Hematopoietic multipotent progenitor cell treated with erythropoietin and hydrocortisone succinate and interleukin-3 and kit ligand, for 4 days (in vitro differentiated cells): ENCODE measurements at places on chromosomes 3 and 15.

DNA sequence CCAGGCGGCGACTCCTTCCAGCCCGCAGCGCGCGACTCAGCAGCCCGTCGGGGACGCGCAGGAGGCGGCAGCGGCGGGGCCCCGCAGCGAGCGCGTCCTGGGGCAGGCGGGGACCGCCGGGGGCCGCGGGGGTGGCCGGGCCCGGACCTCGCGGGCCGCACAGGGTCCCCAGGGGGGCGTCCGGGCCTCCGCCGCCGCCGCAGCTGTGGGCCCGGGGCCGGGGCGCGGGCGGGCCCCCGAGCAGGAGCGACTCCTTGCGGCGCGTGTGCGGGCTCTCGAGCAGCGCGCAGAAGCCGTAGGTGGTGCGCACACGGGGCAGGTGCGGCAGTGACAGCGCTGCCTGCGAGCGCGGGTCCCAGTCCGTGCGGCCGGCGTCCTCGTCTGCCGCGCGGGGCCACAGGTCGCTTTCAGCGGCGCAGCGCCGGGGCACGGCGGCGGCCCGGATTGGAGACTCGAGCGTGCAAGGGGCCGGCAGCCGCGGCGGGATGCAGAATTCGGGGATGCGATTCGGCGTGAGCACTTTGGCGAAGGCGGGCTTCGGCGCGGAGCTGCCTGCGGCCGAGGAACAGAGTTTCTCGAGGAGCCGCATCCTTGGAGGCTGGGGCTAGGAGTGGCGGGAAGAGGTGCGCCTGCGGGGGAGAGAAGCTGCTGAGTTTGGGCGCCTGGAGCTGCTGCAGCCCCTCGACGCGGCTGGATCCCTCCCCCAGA, 535 bp downstream of the C2CD4B start:
- peak; percentile 24 for DNase-seq

DNA sequence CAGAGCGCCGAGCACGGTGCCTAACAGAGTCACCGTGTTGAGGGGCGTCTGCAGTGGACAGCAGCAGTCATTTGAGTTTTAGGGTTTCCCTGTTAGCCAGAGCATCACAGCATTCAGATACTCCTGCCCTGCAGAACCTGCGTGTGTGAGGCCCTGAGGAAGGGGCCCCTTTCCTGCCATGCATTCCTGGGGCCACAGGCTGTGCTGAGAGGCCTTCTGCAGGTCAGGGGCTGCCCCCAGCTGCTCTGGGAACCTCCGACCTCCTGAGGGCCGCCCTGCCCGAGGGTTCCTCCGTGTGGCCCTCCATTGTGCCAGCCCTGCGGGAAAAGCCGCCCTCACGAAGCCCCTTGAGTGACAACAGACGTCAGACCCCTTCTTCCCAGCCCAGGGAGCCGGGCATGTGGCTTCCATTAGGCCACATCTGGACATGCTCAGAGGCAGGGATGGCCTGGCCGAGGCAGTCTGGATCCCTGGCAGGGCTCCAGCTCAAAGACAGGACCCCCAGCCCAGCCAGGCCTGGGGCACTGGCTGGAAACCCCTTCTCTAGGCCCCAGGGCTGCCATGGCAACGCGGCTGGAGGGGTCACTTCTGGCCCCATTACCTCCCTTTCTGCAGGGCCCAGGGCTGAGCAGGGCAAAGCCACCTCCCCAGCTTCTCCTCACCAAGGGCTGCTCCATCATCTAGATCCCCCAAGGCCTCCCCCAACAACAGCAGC, 25.3 kb downstream of the FBLN2 start:
- no peak for DNase-seq

DNA sequence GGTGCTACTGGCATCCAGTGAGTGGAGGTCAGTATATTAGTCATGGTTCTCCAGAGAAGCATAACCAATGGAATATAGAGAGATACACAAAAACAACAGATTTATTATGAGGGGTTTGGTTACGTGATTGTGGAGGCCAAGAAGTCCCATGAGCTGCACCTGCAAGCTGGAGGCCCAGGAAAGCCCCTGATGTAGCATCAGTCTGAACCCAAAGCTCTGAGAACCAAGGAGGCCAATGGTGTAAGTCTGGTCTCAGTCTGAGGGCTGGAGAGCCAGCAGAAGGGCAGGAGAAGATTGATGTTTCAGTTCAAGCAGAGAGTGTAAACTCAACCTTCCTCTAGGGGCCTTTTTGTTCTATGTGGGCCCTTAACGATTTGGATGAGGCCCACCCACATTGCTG, 144.1 kb downstream of the KLF13 start:
- no peak for DNase-seq

DNA sequence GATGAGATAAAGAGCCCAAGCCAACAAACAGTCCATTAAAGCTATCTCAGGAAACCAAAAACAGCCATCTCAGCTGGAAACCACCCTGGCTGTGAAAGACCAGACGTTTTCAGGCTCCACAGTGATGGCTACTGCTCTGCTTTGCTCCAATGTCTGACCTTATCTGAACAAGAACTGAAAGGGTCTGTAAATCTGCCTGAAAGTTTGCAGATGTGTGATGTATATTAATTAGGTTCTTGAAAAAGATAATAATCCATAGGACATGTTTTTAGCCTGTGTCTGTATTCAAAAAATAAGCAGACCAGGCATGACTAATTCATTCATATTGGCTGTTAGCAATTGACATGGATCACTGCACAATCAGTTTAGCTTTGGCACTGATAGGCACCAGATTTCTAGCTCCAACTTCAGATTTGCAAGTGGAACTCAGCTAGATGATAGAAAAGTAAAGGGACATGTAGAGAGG, 611.4 kb upstream of the NAALADL2 start:
- no peak for DNase-seq

GRCh38 chr3:149566292-149566975, 91.4 kb downstream of the WWTR1 start:
- no peak for DNase-seq

GRCh38 chr3:179558742-179559364, 3.9 kb upstream of the ACTL6A start:
- peak; percentile 86 for DNase-seq

- no peak for DNase-seq
Measured at GRCh38 chr3:108623504-108623903, 34.0 kb downstream of the DZIP3 start.

- DNase-seq, result no peak
Measured at GRCh38 chr3:174438501-174439145, 420.5 kb upstream of the NAALADL2 start.

- no peak for DNase-seq
Measured at GRCh38 chr3:196654735-196655090, 15.2 kb downstream of the NRROS start.

DNA sequence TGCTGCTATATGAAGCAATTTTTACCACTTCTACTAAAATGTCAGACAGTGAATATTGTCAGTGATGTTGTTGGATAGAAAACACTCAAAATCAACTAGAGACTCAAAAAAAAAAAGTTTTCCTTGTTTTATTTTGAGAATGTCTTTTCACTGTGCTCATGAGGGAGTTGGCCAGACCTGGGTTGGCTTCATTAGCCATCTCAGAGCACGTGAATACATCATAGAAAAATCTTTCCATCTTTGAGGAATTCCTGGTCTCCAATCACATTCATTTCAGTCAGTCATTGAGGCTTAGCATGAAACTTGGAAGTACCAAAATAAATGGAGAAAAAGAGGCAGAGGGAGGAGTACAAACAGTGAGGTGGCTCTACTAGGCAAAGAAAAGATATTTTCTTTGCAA, 57.6 kb upstream of the CMSS1 start:
- DNase-seq, result no peak

DNA sequence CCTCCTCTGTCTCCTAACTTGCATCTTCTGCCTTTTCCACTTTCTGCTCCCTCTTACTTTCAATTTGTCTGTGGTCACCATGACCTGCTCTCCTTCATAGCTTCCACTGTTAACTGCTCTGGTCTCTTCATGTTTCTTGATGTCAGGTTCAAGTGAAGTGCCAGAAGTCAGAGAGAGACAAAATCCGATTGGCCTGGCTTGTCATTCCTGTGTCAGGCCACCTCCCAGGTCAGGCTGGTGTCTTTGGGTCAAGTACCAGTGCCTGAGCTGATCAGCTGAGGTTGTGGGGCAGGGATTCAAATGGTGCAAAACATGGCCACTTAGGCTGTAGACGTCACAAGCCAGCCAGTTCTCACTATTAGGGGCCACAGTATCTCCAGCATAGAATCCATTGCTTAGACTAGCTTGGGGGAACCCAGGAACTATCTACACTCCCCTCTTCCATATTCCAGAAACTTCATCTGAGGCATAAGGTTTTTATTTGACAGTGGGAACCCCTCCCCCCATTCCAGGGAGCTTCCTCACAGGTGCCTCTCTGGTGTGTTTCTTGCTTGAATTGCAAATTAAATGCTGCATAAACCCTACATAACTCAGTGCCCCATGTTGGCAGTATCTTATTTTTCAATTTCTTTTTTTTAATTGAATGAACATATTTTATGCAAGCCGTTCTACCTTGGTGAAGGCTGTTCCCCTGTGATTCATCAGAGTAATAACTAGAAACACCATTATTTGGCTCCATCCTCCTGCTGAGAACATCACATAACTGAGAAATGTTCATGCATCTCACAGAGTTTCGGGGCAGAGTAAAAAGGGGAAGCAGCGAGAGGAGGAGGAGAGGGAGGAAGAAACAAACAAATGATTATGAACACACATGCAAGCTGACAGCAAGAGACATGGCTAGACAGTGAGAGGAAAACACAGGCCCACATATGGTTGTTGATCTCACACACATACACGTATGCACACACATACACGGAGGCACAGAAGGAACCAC, 175.8 kb downstream of the TLE3 start:
- DNase-seq, result no peak

DNA sequence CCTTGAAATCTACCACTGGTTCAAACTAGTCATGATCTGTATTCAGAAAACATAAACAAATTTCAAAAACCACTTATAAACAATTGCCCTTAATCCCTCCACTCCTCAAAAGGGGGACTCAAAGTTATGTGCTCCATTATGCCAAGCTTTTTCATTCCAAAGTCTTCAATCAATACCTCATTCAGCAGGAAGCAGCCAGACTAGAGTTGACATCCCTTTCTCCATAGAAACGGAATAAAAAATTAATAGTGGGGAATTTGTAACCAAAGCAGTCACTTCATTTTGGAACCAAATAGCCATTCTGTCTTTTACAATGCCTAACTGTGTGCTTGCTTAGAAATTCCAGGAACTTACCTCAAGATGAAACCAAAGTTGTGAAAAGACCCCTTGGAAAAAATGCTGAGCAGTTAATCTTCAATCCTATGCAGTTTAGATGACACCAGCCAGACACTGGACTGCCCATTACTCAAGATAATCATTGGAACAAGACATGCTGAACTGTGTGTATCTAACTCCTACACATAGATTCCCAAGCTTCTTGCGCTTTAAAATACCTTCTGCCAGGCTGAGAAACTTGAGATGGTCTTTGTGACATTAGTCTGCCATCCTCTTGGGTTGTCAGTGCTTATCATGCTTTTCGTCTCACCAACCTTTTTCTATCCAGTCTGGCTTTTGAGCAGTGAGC, 406.2 kb downstream of the PLOD2 start:
- DNase-seq, result no peak

DNA sequence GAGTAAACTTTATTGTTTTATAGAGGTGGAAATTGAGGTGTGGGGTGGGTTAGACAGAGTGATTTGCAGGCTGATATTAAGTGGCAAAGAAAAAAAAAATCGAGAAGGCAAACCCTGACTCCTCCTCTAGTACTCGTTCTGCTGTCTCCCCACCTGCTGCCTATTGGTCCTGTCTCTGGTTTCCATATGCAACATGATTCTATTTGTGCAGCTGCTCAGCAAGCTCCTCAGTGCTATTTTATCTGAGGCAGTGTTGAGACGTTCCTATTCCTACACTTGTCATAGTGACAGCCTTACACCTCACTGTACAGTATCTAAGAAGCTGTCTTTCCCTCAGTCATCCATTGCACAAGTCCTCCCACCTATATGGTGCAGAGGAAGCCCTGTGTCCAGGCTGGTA, 45.1 kb downstream of the RSL24D1 start:
- DNase-seq, result no peak

DNA sequence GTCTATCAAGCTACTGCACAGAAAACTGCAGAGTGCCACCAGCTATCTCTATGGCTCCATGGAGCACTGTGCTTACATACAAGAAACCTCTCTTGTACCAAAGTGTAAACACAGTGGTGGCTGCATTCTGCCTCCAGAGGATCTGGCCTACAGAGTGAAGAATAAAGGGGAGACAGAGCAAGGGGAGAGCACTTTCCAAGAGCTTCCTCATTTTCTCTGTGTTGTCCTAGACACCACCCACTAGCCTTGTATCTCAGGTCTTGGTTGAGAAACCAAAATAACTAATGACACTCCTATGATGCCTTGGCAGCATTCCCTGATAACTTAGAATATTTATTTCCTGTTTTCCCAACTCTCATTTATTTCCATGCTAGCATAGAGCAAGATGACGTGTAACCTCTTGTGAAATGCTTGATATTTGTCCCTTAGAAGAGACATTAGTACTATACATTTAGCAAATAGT, 56.9 kb upstream of the PHLDB2 start:
- DNase-seq, result no peak

- DNase-seq, result no peak
Measured at GRCh38 chr3:70813311-70813710, 500.9 kb upstream of the MDFIC2 start.

GRCh38 chr3:18351069-18351628, 74.0 kb downstream of the SATB1 start:
- DNase-seq, result no peak

GRCh38 chr15:63811942-63812550, 21.7 kb downstream of the HERC1 start:
- DNase-seq, result no peak

GRCh38 chr3:13206799-13207577, 133.8 kb upstream of the IQSEC1 start:
- no peak for DNase-seq
